ENCODE measurements at places on chromosomes 4 and X. TPM values are rescaled to one million over a fixed set of nuclear protein-coding genes. Genes with fewer than 3 reads are reported as not detected.

DNA sequence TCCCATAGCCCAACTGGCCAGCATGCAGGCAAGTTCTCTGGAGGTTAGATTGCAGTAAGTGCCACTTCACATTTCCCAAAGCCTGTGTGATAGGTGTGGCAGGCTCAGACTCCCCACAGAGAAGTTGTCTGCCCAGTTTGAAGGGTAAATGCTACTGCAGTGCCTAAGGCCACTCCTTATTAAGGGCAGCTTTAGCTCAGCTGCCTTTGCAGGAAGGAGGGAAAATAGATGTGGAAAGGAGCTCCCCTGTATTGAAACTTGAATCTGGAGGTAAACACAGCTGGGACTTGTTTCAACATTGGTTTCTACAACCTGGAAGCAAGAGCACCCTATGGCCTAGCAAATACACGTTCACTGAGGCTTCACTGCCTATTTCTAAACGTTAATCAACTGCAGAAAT, 22.4 kb downstream of the NEXMIF start:
- no peak for DNase-seq
- no peaks in the 10 kb centered on the region for H3K36me3 ChIP-seq
- H3K4me3 ChIP-seq = no peak overlapping the region

DNA sequence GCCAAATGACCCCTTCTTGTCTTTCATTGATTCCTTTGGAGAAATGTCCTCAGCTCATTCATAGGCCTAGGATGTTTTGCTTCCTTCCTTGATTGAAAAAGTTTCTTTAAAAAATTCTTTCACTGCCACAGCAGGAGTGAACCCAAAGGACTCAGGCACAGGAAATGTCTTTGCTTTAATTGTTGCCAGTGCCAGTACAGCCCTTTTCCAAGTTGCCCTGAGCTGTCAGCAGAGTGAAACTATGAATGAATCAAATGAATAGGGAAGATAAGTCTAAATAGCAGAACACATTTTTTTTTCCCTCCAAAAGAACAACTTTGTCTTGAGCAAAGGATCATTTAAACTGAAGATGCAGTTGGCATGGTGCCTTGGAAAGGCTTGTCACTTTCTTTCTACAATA, 63.8 kb upstream of the SLC4A4 start:
- no peak overlapping the region for H3K4me3 ChIP-seq
- H3K27ac ChIP-seq = no peak overlapping the region
- H3K27me3 ChIP-seq = peaks cover 2% of the 10 kb centered on the region
- no peak for DNase-seq
- no peaks in the 10 kb centered on the region for H3K36me3 ChIP-seq

GRCh38 chr4:140641789-140642439, 73.2 kb upstream of the UCP1 start:
- no peak overlapping the region for H3K27ac ChIP-seq
- no peaks in the 10 kb centered on the region for H3K36me3 ChIP-seq
- peaks cover 12% of the 10 kb centered on the region for H3K27me3 ChIP-seq
- DNase-seq = no peak

DNA sequence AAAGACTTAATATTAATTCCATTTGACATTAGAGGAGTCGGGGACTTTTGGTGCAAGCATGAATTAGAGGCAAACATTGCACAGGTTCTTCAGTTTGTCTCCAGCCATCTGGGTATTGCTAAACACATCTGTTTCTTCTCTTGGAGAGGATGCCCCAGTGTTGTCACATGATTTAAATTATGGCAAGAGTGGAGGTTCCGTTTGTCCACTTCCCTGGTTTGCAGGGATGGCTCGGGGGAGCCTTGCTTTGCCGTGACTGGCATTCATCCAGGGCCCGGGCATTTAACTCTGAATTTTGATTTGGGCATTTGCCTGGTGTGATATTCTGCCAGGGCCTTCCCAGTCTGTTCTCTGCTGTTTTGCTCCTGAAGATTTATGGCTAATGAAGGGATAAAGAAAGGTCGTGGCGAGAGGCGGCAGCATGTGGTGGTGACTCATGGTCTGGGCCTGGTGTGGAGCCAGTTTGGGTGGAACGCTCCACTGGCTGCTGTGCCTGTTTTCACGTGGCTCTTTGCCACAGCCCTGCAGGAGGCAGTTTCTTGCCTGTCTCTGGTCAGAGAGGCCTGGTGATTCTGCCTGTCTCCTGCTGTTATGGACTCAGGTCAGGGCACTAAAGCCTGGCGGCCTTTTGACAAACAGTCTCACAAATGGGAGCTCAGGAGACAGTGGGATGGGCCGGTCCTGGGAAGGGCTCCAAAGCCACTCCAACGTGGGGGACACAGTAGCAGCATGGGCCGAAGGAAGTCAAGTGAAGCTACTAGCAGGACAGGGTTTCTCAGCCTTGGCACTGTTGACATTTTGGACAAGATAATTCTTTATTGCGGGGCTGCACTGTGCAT, 99.4 kb upstream of the PGRMC2 start:
- DNase-seq = no peak
- no peak overlapping the region for H3K4me3 ChIP-seq
- no peaks in the 10 kb centered on the region for H3K36me3 ChIP-seq
- no peak overlapping the region for H3K27ac ChIP-seq

DNA sequence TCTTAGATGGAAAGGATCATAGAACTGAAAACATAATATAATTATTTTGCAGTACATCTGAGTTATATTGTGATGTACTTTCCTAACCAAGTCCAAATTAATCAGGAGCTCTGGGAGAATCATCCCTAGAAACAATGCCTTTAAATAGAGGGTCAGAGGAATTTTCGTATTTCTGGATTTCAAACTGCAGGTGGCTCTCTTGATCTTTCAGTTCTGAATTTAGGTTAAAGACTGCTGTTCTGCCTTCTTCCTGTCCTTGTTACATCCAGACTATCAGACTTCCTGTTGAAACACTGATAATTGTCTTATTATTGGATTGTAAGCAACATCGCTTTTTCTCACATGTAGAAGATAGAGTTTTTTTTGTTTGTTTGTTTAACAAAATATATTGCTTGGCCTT, 142.7 kb downstream of the RPA4 start:
- no peaks in the 10 kb centered on the region for H3K36me3 ChIP-seq
- no peak for DNase-seq
- no peaks in the 10 kb centered on the region for H3K4me1 ChIP-seq
- H3K4me3 ChIP-seq = no peak overlapping the region
- no peak overlapping the region for H3K27ac ChIP-seq

DNA sequence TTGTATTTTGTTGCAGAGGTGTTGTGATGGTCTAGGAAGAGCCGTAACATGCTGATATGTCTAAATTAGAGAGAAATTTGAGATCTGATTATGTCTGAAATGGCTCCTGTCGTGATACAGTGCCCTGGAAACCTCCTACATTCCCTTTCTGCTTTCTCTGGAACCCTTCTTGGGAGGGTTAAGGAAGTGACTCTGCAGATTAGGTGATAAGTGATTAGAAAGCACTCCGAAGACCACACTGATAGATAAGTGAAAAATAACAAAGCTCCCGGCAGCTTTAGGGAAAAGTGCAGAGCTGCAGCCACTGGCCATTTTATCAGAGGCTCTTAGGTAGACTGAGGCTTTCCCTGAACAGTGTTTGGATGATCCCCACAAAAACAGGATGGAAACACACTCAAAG, 110.6 kb downstream of the MGST2 start:
- no peaks in the 10 kb centered on the region for H3K36me3 ChIP-seq
- H3K4me1 ChIP-seq = no peaks in the 10 kb centered on the region
- H3K27ac ChIP-seq = no peak overlapping the region

DNA sequence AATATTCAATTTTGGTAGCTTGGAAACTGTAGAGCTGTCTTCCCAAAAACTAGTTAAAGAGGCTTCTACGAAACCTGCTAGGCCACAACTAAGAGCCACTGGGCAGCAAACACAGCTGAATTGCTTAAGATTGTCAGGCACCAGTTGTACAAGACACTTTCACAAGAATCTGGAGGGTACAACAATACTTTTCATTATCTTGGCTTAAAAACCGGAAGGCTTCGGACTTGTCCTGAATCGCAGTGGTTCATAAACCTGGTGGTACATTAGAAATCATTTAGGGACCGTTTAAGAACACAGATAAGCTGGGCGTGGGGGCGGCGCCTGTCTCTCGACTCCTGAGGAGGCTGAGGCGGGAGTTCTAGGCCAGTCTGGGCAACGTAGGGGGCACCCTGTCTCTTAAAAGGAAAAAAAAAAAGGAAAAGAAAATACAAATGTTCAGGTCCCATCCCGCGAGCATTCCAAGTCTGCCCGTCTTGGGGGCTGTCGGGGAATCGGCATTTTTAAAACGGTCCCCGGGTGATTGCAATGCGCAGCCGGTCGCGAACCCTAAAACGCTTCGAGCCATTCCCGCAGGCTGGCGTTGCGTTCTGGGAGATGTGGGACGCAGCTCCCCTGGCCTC, 763 bp downstream of the PYURF start:
- H3K4me1 ChIP-seq = peaks cover 42% of the 10 kb centered on the region
- H3K4me3 ChIP-seq = peak overlapping the region; percentile 92
- peak overlapping the region; percentile 91 for H3K27ac ChIP-seq
- DNase-seq = peak; percentile 20
- no peaks in the 10 kb centered on the region for H3K27me3 ChIP-seq
- H3K36me3 ChIP-seq = peaks cover 19% of the 10 kb centered on the region

- H3K36me3 ChIP-seq = peaks cover 88% of the 10 kb centered on the region
- no peak for DNase-seq
- peaks cover 93% of the 10 kb centered on the region for H3K4me1 ChIP-seq
- no peaks in the 10 kb centered on the region for H3K27me3 ChIP-seq
These were observed 45.1 kb downstream of the RHOH start for GRCh38 chr4:40241941-40242340.

GRCh38 chrX:12497832-12498591, 293.2 kb upstream of the PRPS2 start:
- no peaks in the 10 kb centered on the region for H3K36me3 ChIP-seq
- no peak for DNase-seq
- H3K4me1 ChIP-seq = no peaks in the 10 kb centered on the region

DNA sequence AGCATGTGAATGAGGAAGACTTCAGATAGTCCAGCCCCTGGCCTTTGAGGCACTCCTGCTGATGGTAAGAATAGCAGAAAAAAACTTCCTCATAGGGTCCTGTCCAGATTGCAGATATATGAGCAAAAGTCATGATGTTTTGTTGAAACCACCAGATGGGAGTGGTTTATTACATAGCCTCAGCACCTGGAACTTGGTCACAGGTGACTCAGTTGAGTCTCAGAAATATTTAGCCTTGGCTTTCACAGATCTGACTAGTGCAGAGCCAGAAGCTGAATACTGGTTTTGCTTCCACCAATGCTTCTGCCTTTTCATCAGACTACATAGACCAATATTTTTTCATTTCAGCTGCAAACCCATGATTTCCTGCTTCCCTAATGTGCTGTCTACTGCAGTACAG, 994.9 kb upstream of the SLIT2 start:
- no peaks in the 10 kb centered on the region for H3K36me3 ChIP-seq
- no peak for DNase-seq
- H3K4me3 ChIP-seq = no peak overlapping the region

DNA sequence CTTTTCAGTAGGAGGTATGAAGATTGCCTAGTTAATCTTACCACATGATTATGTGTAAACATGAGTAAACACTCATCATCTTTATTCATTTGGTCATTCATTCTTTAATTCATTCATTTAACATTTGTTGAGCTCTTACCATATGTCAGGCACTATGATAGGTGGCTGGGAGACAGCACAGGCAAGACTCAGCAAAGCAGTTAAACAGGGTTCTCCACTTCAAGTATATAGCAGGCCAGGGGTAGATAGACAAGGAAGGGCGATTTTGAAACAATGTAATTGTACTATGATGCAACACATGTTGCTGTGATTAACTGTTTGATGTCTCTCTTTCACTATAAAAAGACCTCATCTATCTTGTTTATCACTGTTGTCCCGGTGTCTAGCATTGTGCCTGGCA, 84.3 kb upstream of the GPR101 start:
- H3K4me1 ChIP-seq = no peaks in the 10 kb centered on the region
- H3K36me3 ChIP-seq = no peaks in the 10 kb centered on the region
- H3K4me3 ChIP-seq = no peak overlapping the region

- no peaks in the 10 kb centered on the region for H3K27me3 ChIP-seq
- DNase-seq = no peak
- H3K27ac ChIP-seq = no peak overlapping the region
- no peak overlapping the region for H3K4me3 ChIP-seq
These were observed 29.4 kb downstream of the EVC2 start for GRCh38 chr4:5678977-5679376.

DNA sequence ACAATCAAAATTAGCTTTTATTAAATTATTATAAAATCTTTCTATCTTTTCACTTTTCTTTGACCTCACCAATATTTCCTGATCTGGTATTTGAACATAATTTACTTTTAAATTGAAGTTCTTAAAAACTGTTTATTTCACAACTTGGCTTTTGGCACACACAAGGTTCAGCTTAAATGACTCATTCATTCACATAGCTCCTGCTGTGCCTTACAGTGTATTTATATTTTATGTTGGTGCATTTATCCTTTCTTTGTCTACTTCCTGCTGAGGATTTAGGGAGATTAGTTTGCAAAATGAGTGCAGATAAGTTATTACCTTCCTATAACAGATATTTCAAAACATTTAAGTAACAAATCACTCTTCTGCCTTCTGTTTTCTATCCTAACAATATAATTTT, 430.6 kb downstream of the DTHD1 start:
- no peak overlapping the region for H3K4me3 ChIP-seq
- H3K4me1 ChIP-seq = no peaks in the 10 kb centered on the region
- no peak overlapping the region for H3K27ac ChIP-seq
- no peaks in the 10 kb centered on the region for H3K36me3 ChIP-seq
- no peaks in the 10 kb centered on the region for H3K27me3 ChIP-seq

GRCh38 chr4:172982151-172982590, 186.4 kb upstream of the GALNT7 start:
- no peak overlapping the region for H3K27ac ChIP-seq
- H3K4me3 ChIP-seq = no peak overlapping the region
- H3K4me1 ChIP-seq = no peaks in the 10 kb centered on the region
- peaks cover 2% of the 10 kb centered on the region for H3K27me3 ChIP-seq

DNA sequence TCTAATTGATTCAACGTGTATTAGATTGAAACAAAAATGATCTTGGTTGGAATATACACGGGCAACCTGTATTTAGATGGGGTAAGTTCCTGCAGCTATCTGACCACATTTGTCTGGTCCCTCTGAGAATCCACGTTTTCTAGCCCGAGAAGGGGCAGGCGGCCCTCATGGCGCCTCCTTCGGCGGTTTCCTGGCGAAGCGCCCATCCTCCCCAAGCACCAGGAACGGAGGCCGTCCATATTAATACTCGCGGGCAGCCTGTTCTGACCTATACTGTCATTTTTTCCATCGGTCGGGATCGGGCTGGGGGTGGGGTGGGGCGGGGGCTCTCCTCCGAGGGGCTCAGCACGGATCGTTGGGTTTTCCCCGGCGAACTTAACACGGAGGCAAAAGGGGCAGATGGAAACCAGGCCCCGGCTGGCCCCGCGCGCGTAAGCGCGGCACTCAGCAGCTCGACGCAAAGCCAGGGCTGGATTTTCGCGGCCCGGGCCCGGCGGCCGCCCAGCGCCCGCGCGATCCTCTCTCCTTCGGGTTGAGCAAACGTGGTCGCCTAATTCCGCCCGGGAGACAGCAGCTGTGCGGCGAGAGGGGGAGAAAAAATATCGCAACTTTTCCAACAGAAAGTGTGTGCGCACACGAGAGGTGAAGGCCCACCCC, 77.2 kb upstream of the BCOR start:
- peaks cover 2% of the 10 kb centered on the region for H3K36me3 ChIP-seq
- H3K27me3 ChIP-seq = no peaks in the 10 kb centered on the region
- peak overlapping the region; percentile 99 for H3K27ac ChIP-seq

- H3K36me3 ChIP-seq = no peaks in the 10 kb centered on the region
- H3K4me1 ChIP-seq = no peaks in the 10 kb centered on the region
- no peaks in the 10 kb centered on the region for H3K27me3 ChIP-seq
- H3K27ac ChIP-seq = no peak overlapping the region
These were observed 103.7 kb downstream of the RBM47 start for GRCh38 chr4:40525752-40526598.

The PAGE2 gene
- total RNA-seq = not detected

The NRK gene
- total RNA-seq = not detected

The CXCL5 gene
- not detected for total RNA-seq

The MRFAP1L1 gene
- total RNA-seq = 74.9 TPM

The BEX5 gene
- total RNA-seq = 1.5 TPM

The SLC49A3 gene
- total RNA-seq = not detected

The DUX4 gene
- not detected for total RNA-seq

The CT55 gene
- total RNA-seq = not detected

The PPARGC1A gene
- total RNA-seq = not detected
